Colonic mucosa (tissue), 4 donors: ENCODE measurements at places on chromosomes 4 and X.

DNA sequence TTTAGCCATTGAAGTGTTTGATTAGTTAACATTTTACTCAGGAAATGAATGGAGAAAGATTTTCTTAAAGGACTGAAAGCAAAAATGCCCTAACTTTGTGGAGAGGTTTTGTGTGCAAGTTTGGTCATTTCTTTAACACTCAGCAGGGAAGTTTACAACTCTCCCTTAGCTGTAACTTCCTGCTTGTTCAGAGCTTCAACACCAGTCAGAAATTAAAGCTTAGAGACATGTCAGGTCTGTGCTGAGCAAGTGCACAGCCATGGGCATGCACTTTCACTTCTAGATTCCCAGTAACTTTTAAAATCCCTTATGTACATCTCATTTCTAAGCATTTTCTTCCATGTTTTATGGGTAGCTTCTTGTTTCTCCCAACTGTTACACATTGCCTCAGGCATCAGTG lies 326.0 kb downstream of the ACTRT1 start:
- DNase-seq: no peak

DNA sequence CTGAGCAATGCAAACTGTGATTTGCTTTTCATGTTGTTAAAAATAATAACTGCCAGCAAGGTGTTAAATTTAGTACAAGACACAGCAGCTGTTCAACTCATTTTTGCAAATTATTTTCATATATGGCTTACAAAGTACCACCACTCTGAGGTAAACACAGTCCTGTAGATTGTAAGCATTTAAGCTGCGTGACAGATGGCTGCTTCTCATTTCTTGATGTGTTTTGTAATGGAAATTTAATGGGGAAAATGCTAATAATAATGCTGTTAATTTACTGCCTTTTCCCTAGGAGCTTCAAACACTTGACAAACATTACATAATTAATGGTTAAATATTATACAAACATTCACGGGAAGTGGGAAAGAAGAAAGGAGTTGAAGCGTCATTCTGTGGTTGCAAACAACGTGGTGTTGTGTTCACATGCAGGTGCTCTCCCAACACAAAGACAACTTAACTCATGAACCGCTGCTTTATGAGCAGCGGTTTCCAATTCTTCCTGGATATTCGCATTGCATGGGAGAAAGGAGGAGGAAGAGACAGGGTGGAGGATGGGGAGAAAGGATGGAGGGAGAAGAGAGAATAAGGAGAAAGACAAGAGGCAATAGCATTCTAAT lies 236.8 kb upstream of the VCX start:
- DNase-seq: no peak

DNA sequence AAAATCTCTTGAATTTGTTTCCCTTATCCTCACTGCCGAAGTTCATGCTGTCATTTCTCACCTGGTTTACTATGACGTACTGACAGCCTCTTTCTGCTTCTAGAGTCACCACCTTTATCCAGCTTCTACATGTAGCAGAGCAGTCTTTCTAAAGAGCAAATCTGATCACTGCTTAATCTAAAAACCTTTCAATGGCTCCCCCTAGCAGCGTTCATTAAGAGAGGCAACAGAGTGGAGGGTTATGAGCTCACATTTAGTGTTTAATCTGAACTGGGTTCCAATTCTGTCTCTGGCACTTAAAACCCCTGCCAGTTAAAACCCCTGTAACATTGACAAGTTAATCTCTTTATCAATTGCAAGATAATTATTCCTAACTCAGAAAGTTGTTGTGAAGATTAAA lies 4.4 kb downstream of the RBPJ start:
- DNase-seq: no peak

DNA sequence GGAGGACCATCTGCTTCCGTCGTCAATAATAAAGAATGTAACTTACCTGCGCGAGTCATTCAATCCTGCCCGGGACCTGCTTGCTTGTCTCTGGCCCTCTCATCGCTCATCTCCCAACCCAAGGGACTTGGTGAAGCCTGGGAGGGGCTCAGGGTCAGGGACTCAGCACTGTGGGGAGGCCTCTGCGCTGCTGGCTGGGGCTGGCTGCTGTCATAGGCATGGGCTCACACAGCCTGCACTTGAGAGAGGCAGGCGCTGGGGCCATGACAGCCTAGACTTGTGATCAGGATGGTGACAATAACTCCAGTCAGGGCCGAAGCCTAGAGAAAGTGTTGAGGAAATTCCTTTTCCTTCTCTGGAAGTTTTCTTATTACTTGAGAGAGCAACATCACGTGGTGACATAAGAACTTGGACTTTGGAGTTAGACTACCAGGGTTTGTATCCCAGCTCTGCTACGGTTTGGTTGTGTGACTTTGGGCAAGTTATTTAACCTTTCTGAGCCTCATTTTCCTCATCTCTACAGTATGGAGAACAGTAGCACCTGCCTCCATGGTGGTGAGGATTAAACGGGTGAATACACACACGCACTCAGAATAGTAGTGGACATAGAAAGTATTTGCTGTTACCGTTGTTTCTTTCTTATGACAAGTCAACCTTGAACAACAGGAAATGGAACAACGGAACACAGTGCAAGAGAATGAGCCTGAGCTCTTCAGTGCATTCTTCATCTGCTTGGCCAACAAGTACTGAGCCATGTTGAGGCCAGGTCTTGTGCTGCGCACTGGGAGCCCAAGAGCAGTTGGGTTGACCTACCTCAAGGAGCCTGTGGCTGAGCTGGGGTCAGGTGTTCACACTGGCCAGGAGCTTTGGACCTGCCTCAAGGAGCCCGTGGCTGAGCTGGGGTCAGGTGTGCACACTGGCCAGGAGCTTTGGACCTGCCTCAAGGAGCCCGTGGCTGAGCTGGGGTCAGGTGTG lies 60.5 kb downstream of the TBC1D14 start:
- DNase-seq: no peak

DNA sequence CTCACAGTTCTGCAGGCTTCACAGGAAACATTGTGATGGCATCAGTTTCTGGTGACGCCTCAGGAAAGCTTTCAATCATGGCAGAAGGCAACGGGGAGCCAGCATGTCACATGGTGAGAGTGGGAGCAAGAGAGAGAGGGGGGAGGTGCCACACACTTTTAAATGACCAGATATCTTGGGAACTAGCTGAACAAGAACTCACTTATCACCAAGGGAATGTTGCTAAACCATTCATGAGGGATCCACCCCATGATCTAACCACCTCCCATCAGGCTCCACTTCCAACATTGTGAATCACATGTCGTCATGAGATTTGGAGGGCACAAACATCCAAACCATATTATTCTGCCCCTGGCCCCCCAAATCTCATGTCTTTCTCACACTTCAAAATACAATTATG lies 43.3 kb upstream of the GPR173 start:
- no peak for DNase-seq

DNA sequence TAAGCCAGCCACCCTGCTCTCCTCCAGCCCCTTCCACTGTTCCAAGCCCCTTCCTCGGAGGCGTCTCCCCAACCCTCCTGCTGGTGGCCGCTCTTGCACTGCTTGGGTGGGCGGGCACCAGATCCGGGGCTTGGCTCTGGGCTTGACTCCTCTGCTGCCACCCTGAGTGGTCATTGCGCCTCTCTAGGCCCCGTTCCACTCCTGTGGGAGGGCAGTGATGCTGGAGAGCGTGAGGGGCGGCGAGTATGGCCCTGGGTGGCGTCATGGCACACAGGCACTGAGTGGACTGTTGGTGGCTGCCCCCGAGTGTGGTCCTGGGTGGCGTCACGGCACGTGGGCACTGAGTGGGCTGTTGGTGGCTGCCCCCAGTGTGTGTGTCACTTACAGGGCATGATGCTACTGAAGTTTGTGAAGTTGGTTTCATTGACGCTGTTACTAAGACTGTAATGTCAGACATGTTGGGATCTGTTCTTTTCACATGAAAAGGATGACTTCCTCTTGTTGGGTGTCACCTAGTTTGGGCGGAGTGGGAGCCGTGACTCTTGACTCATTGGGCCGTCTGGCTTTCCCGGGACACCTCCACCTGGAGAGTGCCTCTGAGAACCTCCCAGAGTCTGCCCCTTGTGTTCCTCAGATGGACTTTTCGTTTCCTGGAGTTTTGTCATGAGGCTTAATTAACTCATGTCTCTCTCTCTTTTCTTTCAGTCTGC lies 55.9 kb upstream of the HGFAC start:
- no peak for DNase-seq

GRCh38 chrX:84046403-84046984 lies 141.5 kb downstream of the RPS6KA6 start:
- no peak for DNase-seq

DNA sequence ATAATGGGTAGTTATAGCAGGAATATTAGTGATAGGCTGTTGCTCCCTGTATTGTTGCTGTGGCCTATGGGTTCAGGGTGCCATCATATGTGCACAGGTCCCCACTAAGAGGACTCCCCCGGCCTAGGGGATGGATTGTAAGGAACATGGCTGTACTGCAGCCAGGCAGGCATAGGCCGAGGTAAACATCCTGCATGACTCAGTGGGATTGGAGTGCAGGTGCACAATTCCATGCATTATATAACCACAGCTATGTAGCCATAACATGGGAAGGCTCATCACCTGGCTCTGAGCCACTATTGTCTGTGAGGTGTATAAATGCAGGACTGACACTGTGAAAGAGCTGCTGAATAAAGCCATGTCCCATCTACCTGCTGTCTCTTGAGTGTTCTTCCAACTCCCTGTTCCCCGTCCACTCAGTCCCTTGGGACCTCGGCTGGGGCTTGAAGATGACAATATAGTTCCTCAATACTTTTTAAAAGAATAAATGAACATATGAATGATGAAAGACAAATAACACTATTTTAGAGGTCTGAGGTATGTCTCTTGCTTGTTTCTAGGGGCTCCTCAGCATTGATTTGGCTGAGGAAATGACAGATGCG lies 425.2 kb downstream of the IDS start:
- DNase-seq: no peak

DNA sequence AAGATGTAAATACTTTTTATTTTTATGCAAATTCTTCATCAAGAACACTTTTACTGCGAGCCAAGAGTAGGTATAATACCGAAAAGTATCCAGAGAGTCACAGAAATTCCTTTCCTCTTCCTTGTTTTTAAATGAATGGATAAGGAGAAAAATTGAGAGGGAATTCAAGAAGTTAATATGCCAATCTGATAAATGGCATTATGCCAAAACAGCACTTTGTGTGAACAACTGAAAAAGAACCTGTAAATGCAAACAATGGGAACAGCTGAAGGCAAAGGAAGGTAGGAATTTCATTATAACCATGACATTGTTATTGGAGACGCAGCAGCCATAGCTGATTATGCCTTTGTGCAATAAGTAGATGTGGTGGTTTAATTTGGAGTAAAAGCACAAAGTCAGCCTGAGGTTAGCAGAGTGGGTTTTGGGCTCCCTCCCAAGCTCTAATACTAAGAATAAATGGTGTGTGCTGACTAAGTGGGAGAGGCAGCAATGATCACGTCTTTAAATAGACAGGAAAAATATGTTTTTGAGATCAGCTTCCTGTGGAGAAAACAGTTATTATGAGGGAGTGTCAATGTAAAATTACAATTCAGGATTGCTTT lies 209.8 kb upstream of the NDST4 start:
- DNase-seq: no peak
